Activated T-helper 2 cell treated with anti-CD3 and anti-CD28 coated beads, Interferon-gamma antibody, Interleukin-2, Interleukin-4, amounts not matched to agents 10 μg/mL and 5 μg/mL and 100 μg/mL, durations not matched to agents 14 hours and 24 hours and 36 hours (primary cell): ENCODE measurements at places on chromosomes 3 and 15.

GRCh38 chr3:194731506-194732073, 45.9 kb downstream of the FAM43A start:
- DNase-seq = no peak

DNA sequence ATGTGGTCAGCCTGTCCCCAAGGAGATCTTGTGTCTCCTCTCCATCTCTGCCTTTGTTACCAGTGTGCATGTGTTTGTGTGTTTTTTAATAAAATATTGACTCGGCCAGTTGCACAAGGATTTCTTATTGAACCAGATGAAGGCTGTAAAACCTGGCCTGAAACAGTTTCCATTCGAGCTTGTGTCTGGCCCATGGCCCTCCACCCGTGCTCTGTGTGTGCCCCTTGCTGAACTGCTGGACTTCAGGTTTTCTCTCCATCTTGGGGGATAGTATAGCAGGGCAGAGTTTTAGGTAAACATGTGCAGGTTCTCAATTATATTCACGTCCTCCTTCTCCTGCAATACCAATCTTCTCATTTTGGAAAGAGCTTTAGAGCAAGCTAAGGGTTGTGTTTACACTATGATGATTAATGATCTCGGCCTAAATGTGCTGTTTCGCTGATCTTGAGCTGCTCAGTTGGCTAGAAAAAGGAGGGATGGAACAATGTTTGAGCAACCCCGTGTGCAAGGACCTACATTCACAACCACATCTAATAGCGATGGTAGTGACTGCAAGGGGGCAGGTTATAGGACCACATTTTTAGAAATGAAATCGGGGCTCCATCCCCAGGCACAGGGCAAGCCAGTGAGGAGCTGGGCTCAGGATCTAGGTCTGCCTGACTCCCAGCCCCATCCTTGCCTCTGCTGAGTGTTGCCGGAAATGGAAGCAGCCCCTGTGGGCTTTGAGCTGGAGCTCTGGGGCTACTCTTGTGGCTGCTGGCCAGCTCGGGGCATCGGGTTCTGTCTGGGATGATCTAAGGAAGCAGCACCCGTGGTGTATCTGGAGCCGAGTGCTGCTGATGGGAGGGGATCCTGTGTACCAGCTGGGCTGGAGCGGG, 47.7 kb downstream of the CMTM6 start:
- no peak for DNase-seq

GRCh38 chr15:43106486-43106829, 620 bp upstream of the UBR1 start:
- no peak for DNase-seq

GRCh38 chr3:46950650-46951241, 25.8 kb downstream of the CCDC12 start:
- DNase-seq = no peak

GRCh38 chr15:28944696-28945300, 59.0 kb downstream of the APBA2 start:
- no peak for DNase-seq

DNA sequence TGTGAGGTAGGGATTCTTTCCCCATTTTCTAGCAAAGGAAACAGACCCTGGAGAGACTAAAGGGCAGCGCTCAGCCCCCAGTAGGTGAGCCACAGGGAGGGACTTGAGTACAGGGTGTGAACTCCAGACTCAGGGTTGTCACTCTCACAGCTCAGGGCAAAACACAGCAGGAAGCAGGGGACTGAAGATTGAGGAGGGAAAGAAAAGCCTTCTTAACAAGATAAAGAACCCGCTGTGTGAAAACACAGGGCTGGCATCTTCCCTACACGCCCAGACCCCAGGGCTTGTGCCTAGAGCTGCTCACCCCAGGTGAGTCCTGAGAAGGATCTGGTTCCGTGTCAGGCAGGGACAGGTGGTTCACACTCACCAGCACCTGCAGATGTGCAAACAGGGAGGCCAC, 59.6 kb downstream of the ABTB1 start:
- no peak for DNase-seq

DNA sequence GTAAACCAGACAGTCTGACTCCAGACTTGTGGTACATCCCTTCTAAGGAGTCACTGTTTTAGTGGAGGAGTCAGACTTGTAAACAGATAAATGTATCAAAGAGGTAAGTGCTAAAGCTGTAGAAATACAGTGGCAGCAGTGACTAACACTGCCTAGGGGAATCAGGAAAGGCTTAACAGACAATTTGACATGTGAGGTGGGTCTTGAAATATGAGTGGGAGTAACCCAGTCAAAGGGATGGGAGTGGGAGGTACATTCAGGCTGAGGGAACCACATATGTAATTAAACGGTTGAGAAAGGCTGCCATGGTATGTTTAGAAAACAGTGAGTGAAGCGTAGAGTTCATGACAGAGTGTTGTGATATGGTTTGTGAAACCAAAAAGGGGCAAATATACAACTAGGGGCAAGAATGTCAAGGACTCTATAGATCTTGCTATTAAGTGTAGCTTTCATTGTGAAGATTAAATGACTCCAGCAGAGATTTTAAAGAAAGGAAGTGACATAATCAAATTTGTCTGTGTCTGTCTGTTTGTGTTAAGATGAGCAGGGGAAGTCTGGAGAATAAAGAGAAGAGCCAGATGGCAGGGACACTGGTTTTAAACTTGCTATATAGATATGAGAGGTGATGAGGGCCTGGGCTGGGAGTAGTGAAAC, 11.2 kb upstream of the ALCAM start:
- DNase-seq = no peak
